ENCODE measurements at places on chromosomes 16 and 17.

DNA sequence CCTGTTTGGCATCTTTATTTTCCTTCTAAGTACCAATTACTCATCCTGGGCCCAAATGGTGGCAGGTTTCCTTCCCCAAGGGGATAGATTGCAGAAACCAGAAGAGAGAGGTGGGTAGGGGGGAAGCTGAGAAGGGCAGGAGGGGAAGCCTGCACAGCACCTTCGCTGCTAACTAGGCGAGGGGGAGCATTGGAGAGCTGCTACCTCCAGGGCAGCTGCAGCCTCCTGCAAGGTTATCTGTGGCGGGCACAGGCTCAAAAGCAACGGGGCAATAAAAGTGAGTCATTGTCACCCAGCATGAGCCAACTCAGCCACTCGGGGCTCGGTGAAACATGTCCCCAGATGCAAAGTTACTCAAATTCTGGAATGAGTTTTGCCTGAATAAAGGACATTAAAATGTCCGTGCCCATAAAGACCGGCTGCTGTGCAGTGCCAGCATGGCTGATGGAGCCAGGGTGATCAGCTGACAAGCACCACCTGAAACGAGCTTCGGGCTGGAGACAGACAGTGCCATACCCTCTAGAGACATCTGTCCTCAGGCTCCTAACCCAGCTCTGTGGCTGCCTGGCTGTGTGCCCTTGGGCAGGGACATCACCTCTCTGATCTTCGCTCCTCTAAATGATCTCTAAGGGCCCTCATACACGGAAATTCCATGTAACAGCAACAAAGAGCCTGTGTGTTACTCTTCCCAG is 68.1 kb upstream of the GRIN2A start:
- no peak for DNase-seq

- no peak for DNase-seq
Measured at GRCh38 chr16:17328932-17329331, 141.8 kb downstream of the XYLT1 start.

DNA sequence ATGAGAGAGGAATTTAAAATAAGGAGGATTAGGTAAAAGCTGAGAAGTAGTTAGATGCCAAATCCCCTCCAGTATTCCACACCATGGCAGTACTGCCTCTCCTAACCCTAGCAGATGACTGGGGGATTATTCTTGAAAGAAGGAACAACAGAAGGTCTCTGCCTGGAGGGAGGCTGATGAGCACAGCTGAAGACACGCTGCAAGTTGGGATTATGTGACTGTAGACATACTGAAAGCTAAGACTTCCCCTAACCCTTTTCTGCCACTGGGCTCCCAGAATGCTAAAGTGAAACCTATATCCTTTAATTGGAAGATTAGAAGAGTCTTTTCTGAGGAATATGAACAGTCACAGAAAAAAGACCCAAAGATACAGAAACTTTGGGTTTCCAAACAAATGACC is 27.7 kb upstream of the SLC46A1 start:
- DNase-seq = no peak

DNA sequence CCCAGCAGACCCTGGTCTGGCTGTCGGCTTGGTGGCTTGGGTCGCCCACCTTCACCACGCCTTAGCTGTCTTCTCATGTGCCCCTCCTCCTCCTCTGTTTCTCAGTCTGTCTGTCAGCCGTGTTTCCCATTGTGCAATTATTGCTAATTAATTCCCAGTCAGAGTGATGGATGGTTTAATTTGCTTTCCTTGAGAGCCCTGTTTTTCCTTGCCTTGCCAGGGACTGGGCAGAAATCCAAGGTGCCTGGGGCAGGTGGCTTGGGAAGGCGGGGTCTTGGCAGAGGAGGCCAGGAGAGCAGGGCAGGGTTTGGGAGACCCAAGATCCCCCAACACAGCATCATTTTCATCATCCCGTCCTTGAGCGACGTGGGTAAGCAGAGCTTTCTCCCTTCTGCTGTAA is 21.3 kb downstream of the NECAB2 start:
- no peak for DNase-seq

- no peak for DNase-seq
Measured at GRCh38 chr17:70071127-70071526, 3.9 kb upstream of the KCNJ16 start.

DNA sequence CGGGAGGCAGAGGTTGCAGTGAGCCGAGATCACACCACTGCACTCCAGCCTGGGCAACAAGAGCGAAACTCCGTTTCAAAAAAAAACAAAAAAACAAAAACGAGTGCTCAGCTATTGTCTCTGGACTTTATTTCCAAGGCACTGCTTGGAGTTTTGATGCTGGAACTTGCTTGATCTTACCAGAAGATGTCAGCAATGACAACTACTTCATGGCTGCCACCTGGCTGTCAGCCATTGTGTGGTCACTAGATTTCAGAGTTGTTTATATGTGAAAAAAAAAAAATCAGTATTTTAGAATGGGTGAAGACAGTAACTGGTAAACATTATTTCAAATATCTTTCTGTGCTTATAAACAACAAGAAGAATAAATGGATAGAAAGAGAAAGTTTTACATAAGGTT is 26.3 kb upstream of the OR4D1 start:
- peak; percentile 52 for DNase-seq

DNA sequence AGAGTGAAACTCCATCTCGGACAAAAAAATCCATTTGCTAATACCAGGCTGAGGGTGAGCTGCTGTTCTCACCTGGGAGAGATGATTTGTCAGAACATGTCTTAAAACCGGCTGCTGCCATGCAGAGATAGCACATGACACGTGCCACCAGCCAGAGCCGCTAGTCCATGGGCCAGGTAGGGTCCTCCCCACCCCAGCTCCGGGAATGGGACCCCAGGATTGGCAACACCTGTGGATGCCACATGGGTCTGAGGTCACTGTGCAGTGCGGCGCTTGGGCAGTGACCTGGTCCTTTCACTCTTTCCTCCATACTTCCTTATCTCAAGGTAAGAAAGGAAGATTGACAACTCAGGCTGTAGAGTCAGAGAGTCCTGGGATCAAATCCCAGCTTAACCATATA is 393.3 kb upstream of the TNRC6C start:
- no peak for DNase-seq

- peak; percentile 79 for DNase-seq
Measured at GRCh38 chr17:16363749-16364536, 10.7 kb upstream of the CENPV start.

DNA sequence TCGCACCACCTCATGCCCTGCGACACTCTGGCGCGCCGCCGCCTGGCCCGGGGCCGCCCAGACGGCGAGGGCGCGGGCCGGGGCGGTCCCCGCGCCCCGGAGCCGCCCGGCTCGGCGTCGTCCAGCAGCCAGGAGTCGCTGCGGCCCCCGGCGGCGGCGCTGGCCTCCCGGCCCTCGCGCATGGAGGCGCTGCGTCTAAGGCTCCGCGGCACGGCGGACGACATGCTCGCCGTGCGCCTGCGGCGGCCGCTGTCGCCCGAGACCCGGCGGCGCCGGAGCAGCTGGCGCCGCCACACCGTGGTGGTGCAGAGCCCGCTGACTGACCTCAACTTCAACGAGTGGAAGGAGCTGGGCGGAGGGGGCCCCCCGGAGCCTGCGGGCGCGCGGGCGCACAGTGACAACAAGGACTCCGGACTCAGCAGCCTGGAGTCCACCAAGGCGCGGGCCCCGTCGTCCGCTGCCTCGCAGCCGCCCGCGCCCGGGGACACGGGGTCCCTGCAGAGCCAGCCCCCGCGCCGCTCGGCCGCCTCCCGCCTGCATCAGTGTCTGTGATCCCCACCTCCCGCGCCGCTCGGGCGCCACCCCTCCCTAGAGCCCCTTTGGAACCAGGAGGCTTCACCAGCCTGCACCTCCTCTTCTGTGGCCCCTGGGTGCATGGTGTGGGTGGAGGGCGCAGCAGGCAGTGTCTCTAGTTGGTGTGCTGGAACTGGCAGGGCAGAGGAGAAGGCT is 82.3 kb downstream of the ARHGAP23 start:
- no peak for DNase-seq

GRCh38 chr16:1650131-1650530 is 27.9 kb upstream of the JPT2 start:
- DNase-seq = no peak

GRCh38 chr17:8606401-8606800 is 24.1 kb downstream of the MYH10 start:
- no peak for DNase-seq

GRCh38 chr17:55420067-55420775 is 1.4 kb downstream of the MMD start:
- peak; percentile 66 for DNase-seq

DNA sequence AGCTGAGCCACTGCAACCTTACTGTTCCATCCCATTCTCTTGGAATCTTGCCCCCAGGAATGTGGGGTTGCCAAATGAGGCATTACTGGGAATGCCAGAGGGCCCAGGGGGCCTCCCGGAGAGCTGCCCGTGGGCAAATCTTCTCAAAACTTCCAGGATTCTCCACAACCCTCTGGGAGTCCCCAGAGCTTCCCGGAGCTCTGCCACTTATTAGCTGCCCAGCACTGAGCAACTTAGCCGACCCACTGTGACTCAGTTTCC is 306.0 kb downstream of the FOXL1 start:
- no peak for DNase-seq

DNA sequence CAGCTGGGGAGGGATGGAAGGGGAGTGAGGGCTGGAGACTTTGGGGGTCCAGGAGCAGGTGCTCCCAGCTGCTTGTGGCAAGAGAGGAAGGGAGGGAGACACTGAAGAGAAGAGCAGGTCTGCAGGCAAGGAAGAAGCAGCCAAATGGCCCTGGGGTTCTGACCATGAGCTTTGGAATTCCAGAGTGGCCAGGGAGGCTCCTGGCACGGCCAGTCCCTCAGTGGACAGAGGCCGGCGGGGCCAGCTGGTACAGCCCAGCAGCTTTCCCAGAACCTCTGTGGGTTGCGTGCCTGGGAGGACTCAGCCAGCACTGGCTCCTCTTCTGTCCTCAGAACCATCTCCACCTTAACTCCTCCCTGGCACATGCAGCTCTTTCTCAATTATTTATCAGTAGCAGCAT is 233.0 kb downstream of the MSI2 start:
- no peak for DNase-seq

DNA sequence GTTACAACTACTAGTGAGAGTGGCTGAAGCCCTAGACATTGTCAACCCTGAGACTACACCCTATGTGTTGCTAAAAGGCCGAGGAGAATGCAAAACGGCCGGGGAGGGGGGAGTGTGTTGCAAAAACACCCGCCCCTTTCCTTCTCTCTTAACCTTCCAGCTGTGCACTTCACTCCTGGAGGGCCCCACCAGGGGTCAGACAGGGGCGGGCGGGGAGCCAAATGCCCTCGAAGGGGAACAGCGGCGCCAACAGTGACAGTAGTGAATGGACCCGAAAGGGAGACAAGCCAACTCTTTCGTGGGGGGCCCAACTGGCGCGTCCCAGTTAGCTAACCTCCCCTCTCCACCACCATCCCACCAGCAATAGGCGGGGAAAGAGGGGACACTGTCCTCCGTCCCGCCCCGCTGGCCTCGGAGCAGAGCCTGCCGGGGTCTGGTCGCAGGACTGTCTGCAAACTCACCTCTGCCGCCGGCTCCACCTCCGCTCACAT is 352 bp downstream of the MARF1 start:
- peak; percentile 87 for DNase-seq

DNA sequence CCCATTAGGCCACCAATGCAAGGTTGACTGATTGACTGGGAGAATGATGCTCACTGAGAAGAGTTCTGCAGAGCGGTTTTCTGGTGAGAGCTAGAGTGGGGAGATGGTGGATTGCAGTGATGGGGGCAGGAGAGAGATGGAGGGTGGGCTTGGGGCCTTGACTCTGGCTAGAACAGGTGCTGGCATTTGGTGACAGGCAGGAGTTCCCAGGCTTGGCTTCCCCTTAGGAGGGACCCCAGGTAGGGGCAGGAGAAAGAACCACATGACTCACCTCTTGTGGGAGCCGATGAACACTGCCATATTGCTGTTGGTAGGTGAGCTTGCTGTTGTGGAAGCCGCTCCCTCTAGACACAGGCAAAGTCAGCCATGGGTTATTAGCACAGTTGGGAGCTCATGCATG is 8.0 kb downstream of the CD300LB start:
- DNase-seq = no peak

- no peak for DNase-seq
Measured at GRCh38 chr16:82755570-82756282, 129.0 kb downstream of the CDH13 start.

DNA sequence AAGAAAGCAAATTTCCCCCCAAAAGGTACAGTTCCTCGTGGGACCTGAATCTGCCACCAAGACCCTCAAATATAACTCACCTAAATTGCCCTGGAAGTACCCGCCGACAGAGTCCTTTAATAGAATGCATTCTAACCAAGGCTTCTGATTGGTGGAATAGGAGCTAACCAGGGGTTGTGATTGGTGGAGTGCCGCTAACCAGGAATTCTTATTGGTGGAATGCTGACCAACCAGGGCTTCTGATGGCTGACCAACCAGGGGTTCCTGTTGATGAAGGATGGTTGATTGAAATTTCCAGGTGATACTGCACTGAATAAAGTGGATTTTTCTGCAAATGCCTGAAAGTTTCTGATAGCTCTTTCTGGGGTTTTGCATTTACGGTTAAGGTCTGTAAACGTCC is 6.5 kb downstream of the TFAP4 start:
- no peak for DNase-seq

DNA sequence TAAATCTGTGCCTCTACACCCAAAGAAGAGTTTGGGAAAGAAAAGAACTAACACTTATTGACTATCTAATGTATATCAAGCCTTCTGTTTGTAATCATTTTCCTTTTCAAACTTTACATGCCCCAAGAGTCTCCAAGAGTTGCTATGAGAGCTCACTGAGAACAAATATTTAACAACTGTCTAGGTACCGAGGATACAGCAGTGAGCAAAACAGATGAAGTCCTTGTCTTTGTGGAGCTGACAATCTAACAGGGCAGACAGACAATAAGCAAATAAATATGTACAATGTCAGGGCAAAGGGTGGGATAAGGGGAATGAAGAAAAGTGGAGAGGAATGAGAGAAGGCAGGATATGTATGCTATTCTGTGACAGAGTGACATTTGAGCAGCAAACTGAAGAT is 64.8 kb upstream of the KSR1 start:
- DNase-seq = no peak

DNA sequence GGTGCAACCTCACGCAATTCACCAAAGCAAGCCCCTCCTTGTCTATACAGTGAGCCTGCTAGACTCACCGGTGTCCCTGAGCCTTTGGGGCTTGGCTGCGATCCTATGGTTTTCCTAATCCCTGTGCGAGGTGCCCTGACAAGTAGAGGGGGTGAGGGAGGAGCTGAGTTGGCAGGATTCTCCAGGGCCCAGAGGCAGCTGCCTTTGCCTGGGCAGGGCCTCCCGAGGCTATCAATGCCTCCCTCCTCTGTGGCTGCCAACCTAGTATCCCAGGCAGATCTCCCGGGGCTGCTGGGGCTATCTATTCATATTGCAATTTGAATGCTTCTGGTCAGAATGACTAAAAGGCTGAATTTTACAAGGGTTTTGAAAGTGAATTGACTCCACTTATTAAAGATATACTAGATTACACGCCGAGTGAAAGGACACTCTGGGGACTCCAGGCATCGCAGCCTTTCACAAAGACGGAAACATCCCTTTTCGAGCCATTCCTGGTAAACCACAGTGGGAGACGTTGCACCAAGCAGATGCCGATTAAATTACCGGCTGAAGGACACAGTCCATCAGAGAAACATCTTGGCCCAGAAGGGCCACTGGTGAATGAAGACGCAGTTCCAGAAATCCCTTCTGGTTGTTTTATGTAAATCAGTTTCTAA is 11.3 kb upstream of the PITPNM3 start:
- DNase-seq = no peak

All from CD4-positive, alpha-beta T cell treated with Interleukin-4 for 1 hour (primary cell).